ENCODE measurements at places on chromosomes 16 and 17. TPM values are rescaled to one million over a fixed set of nuclear protein-coding genes. Genes with fewer than 3 reads are reported as not detected.

Gene HBQ1
- not detected for total RNA-seq

Gene PMM2
- 27.0 TPM for total RNA-seq

Gene SHCBP1
- total RNA-seq = 1.1 TPM

Gene FOXJ1
- total RNA-seq = 0.63 TPM

Gene CALCOCO2
- total RNA-seq = 140 TPM

Gene SHBG
- not detected for total RNA-seq
